Spinal cord (tissue), 10 donors: ENCODE measurements at places on chromosomes 4 and X. TPM values are rescaled to one million over a fixed set of nuclear protein-coding genes. Genes with fewer than 3 reads are reported as not detected.

CPLX1 gene
- total RNA-seq, result 15.4 TPM

GPM6B gene
- 317 TPM for total RNA-seq

SLC25A53 gene
- 22.0 TPM for total RNA-seq

CAPN6 gene
- 47.4 TPM for total RNA-seq

CCKAR gene
- total RNA-seq, result 1.3 TPM

SORCS2 gene
- 7.3 TPM for total RNA-seq

SPANXA2 gene
- total RNA-seq, result not detected

SPARCL1 gene
- 1,361 TPM for total RNA-seq
